A549 treated with CORT108297 at 1 μM for 4 hours (cell line): ENCODE measurements at places on chromosomes 2 and 18. TPM values are rescaled to one million over a fixed set of nuclear protein-coding genes. Genes with fewer than 3 reads are reported as not detected.

LDLRAD4 gene
- total RNA-seq, result 1.1 to 2.8 TPM (median 1.8 TPM) in 5 replicates

DSC1 gene
- total RNA-seq, result not detected in 5 replicates

STARD6 gene
- total RNA-seq, result 0.15 TPM in 1 of 5 replicates, not detected in the others

CFC1 gene
- total RNA-seq, result not detected in 5 replicates

FHOD3 gene
- 1.9 to 2.8 TPM (median 2.6 TPM) in 5 replicates for total RNA-seq
